ENCODE measurements at places on chromosomes 1 and 21.

- DNase-seq: no peak
These were observed 113.7 kb downstream of the FCRL5 start for GRCh38 chr1:157438613-157439012.

DNA sequence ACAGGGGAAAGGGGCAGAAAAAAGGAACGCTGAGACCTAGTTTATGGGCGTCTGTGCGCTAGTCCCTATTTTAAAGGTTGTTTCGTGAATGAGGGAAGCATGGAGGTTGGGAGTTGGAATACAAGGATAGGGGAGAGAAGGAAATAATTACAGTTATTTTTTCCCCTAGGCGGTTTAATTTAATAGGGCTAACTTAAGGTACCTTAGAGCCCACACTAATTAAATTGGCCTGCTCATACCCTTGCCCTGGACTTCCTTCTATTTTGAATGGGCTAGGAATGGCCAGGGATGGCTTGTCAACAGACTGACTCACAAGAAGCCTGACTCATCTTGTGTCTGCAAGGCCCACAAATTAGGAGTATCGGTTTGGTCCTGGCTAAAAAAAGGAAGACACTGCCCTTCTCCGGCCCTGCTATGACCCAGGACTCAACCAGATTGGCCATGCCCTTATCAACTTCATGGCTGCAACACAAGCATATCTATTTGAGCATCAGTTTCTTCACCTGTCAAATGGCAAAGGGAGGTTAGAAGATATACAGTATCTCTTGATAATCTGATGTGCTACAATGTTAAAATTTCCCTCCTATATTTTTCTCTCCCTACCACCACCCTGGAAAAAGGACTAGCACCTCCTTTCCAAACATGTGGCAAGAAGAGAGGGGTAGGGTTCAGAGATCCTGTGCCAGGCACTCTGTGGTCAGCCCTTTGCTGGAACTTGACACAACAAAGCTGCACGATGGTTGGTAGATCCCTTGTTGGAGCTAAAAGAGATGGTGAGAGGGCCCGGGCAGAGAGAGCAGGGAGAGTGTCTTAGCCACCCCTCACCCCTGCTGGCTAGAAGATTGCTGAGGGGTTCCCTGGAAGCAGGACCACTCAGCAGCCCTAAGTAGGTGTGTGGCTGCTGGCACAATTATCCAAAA, 2.2 kb upstream of the SSBP3 start:
- DNase-seq: no peak

DNA sequence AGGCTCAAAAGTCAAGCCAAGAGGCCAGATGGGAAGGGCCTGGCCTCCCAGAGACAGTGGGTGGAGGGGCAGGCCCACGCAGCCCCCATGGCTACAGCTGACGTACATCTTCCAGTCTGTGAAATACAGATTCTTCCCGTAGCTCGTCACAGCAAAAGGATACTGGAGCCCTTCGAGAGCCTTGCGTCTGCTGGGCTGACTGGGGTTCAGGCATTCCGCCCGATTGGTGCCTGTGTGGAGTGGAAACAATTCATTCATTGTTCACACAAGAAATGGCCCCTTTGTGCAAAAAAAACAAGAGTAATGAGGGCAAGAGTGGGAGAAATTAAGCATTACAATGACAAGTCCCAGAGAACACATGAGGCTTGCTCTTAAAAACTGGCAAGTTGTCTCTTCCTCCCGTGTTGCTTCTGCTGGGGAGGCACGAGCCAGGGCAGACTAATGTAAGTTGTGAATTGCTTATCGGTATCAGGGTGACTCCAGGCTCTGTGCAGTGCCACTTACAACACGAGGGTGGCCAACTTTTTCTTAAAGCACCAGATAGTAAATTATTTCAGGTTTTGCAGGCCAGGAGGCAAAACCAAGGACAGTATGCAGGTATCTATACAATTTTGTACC, 85.1 kb downstream of the NID1 start:
- no peak for DNase-seq

GRCh38 chr1:186055846-186056245, 319.2 kb downstream of the TPR start:
- DNase-seq: no peak

GRCh38 chr1:169090308-169090899, 16.1 kb upstream of the ATP1B1 start:
- DNase-seq: no peak

- DNase-seq: no peak
These were observed 26.8 kb upstream of the ZNF697 start for GRCh38 chr1:119674835-119675289.

GRCh38 chr1:159556931-159557369, 21.1 kb upstream of the OR10J5 start:
- DNase-seq: no peak

DNA sequence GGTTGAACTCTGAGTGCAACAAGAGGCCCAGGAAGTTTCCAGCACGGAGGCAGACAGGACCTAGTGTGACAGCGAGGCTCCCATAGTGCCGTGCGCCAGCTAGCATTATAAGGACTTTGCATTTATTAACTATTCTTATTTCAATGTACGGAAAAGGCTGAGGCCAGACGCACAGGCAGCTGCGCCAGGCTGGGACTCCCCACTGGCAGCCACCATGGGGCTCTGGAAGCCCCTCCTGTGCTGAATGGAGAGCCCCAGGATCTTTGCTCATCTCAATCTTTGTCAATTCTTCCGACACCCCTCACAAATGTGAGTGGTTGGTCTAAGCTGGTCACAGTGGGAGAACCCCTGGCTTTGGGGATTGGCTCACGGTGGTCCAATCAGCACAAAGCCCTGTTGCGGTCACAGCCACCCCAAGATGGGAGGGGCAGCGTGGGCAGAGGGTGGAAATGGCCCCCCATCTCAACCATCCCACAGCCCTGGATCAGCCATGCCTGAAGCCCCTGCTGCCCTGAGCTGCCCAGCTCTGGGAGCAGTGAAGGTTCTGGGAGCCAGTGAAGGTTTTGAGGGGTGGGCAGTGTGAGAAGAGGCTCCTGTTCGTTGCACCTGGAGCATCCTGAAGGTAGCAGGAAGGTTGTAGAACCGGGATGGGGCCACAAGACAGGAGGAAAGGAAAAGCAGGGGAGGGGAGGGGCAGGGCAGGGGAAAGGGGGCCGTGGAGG, 59.5 kb upstream of the ADARB1 start:
- DNase-seq: no peak

GRCh38 chr1:157219600-157219999, 81.4 kb upstream of the ETV3 start:
- no peak for DNase-seq
